ENCODE measurements at places on chromosomes 16 and 17. TPM values are rescaled to one million over a fixed set of nuclear protein-coding genes. Genes with fewer than 3 reads are reported as not detected.
A peak's percentile ranks its signal among the peaks of the same experiment; 100 is the strongest.

The OR1A2 gene
- not detected for total RNA-seq

The SCN4A gene
- total RNA-seq, result not detected

The ASPHD1 gene
- total RNA-seq, result 64.1 TPM

The CCL23 gene
- not detected for total RNA-seq

The BTBD17 gene
- not detected for total RNA-seq

The CHST5 gene
- total RNA-seq, result 0.42 TPM

The BOLA2 gene
- total RNA-seq, result 13.5 TPM

The NT5M gene
- 1.2 TPM for total RNA-seq

DNA sequence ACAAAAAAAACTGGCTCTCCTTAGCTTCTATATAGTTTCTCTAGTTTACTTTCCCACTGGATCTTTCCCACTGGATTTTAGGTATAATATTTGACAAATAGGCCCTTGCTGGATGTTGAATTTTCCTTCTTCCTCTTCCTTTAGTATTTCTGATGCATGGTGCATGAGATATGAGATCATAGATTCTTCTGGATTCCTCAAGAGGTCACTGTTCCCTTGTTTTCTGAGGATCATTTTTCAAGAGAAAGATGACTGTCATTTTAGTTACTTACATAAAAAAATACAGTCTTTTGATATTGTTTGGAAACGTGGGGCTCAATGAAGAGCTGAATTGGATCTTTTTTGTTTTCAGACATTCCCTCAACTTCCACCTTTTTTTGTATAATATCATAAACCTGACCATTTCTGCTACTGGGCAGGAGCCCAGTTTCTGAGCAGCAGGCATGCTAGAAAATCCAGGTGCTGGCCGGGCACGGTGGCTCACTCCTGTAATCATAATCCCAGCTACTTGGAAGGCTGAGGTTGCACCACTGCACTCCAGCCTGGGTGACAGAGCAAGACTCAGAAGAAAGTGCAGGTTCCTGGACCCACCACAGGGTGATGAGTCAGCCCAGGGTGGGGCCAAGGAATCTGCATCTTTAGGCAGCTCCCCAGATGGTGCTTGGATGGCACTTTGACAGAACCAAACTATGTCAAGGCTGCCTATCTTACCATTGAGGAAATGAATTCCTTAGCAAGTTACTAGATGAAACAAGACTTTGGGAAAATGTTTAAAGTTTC, 70.3 kb downstream of the SDR42E1 start:
- H3K4me3 ChIP-seq, result no peak overlapping the region
- H3K36me3 ChIP-seq, result no peaks in the 10 kb centered on the region
- peak; percentile 58 for DNase-seq
- H3K4me1 ChIP-seq, result peaks cover 11% of the 10 kb centered on the region
- H3K27ac ChIP-seq, result no peak overlapping the region

GRCh38 chr17:75848523-75849278, 4.5 kb upstream of the UNC13D start:
- peak; percentile 82 for DNase-seq
- H3K4me1 ChIP-seq, result peaks cover 18% of the 10 kb centered on the region
- H3K27me3 ChIP-seq, result no peaks in the 10 kb centered on the region
- H3K36me3 ChIP-seq, result peaks cover 91% of the 10 kb centered on the region

DNA sequence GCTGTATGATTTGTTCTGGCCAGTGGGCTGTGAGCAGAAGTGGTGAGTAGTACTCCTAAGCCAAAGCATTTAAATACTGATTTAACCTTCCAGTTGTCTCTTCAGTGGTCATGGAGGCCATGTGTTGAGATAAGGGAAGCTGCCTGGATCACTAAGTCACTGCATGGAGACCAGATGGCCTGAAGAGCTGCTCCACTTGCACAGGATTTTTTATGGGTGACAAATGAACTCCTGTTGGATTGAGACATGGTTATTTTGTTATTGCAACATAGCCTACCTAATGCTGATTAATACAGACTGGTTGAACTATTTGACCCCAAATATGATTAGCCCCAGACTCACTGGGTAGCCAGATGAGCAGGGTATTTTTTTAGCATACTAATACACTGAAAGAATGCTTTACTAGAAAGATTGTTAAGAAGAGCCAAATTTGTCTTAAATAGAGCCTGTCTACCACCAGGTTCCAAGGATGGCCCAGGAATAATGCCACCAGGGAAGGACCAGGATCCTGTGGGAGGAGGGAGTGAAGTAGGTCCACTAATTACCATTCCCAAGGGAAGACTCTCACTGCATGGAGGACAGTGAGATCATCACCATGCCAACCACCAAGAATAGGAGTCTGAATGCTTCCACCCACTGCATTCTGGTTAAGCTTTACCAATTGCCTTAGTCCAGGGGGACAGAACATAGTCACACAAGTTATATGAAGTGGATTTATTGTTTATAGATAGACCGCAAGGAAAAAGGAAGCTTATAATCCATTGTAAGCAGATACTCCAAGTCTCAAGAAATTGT, 187.4 kb upstream of the IRX6 start:
- no peaks in the 10 kb centered on the region for H3K36me3 ChIP-seq
- no peak overlapping the region for H3K4me3 ChIP-seq
- H3K27me3 ChIP-seq, result peaks cover 29% of the 10 kb centered on the region
- DNase-seq, result no peak

DNA sequence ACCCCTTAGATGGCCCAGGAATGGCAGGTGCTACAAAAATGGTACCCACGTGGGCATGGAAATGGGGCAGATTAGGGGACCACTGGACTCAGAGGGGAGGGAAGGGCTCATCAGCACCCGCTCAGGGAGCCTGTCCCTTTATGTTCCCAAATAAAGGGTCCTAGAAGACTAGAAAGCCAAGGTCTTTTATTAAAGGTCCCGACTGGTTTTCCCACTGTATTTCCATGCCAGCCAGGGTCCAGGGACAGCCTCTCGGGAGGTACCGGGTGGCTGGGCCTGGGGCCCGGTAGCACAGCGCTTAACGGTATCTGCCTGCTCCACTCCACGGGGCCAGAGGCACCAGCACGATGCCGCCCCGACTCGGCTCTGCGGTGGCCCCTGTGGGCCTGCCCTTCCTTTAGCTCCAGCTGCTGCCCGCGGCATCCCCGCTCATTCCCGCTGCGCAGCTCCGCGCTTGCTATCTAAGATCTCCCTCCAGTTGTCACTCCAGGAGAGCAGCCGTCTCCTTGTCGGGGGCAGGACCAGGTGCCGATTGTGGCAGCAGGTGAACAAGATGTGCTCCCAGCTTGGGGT, 1.4 kb downstream of the NT5C start:
- peak overlapping the region; percentile 82 for H3K4me3 ChIP-seq
- H3K36me3 ChIP-seq, result peaks cover 70% of the 10 kb centered on the region
- peaks cover 15% of the 10 kb centered on the region for H3K4me1 ChIP-seq
- H3K27ac ChIP-seq, result peak overlapping the region; percentile 72

DNA sequence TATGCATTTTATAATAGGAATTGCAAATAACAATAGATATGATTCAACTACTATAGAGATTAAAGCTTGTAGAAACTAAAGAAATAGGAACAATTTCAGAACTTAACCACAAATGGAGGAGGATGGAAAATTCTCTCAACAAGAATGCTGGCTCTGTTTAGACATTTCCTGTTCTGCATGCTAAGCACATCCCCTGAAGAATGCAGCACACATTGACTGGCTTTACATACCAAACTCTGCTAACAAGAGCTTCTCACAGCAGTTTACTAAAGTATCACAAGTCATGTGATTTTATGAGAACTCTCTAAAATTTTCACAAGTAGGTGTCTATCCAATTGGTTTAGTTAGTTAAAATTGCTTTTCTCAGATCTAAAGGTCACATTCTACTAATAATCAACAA, 85.2 kb downstream of the SPAG9 start:
- no peaks in the 10 kb centered on the region for H3K27me3 ChIP-seq
- H3K4me1 ChIP-seq, result peaks cover 11% of the 10 kb centered on the region
- no peak for DNase-seq
- no peak overlapping the region for H3K27ac ChIP-seq
- H3K36me3 ChIP-seq, result peaks cover 25% of the 10 kb centered on the region

DNA sequence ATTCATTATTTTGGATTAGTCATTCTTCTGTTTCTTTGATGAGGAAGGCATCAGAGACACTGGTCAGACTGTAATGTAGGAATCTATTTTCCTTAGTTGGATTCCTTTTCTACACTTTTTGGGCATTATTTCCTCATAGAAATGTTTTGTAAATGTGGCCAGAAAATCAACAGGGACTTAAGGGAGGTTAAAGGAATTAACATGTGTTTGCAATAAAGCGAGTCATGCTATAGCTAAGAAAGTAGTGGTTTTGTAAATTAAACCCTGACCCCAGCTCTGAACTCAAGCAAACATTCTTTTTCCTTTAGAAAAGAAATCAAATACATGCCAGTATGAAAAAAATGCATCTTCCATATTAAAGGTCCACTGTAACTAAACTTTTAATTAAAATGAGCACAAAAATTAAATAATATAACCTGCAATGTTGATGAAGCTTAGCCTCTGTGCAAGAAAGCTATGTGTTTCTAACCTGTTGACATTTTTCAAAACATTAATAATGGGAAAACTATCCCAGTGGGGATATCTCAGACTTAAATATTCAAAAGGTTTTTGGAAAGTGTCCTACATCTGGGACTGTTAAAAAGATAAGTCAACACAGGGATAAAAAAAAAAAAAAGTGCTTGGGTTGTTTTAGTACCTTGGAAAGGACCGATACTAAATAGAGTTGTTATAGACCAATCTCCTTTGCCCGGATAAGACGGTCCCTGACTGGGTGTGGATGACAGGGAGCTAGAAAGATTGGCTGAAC, 428.0 kb downstream of the CA10 start:
- H3K27ac ChIP-seq, result no peak overlapping the region
- H3K36me3 ChIP-seq, result no peaks in the 10 kb centered on the region
- H3K4me3 ChIP-seq, result no peak overlapping the region
- H3K4me1 ChIP-seq, result no peaks in the 10 kb centered on the region
- no peak for DNase-seq

DNA sequence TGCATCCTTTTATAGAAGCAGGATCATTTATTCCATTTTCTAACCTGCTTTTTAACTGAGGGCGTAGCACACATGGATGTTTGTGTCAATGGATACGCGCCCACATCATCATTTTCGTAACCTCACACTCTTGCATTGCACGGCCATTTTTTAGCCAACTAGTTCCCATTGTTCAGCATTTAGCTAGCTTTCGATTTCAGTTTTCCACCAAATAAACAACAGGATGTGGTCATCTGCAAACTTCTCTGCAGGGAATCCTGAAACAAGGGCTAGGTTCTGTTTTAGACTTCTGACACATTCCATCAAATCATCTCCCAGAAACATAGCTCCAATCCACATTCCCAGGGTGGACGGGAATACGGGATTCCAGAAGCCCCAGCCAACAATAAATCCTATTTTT, 6.4 kb downstream of the CYB561 start:
- H3K4me3 ChIP-seq, result no peak overlapping the region
- peaks cover 12% of the 10 kb centered on the region for H3K4me1 ChIP-seq
- H3K27ac ChIP-seq, result peak overlapping the region; percentile 27
- H3K36me3 ChIP-seq, result peaks cover 9% of the 10 kb centered on the region

- H3K36me3 ChIP-seq, result peaks cover 22% of the 10 kb centered on the region
- H3K4me3 ChIP-seq, result peak overlapping the region; percentile 44
- peaks cover 34% of the 10 kb centered on the region for H3K4me1 ChIP-seq
- H3K27me3 ChIP-seq, result no peaks in the 10 kb centered on the region
Observed at GRCh38 chr17:57935833-57936807, 19.1 kb downstream of the CUEDC1 start.

DNA sequence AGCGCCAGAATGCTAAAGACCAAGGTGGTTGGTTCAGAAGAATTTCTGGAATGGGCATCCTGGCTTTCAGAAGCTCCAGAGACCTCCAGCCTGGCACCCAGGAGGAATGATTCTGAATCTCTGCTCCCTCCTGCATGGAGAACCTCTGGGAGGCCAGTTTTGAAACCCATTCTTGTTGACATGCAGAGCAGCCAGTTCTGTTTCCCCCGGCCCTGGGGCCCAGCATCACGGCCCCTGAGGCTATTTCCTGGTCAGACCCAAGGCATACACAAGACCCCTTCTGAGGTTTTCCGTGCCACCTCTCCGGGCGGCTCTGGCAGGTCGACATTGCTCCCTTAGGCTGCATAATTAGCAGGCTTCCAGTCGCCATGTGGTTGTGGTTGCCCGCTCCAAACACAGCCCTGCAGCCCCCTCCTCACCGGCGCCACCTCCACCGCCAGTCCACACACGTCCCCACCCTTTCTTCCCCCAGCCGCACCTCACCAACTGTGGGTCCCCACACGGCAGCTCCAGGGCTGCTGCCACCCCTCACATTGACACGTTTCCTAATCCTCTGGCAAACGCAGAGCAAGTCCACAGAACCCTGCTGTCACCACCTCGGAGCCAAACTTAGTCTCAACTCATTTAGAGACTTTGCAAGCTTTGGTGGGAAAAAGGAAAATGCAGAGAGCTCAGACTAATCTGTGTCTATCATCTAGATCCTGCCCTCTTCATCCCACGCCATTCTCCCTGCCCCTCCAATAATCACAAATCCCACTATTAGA, 367.1 kb downstream of the SOX9 start:
- no peak overlapping the region for H3K4me3 ChIP-seq
- DNase-seq, result no peak
- H3K36me3 ChIP-seq, result peaks cover 27% of the 10 kb centered on the region
- H3K27ac ChIP-seq, result no peak overlapping the region
- H3K4me1 ChIP-seq, result peaks cover 40% of the 10 kb centered on the region
- no peaks in the 10 kb centered on the region for H3K27me3 ChIP-seq

DNA sequence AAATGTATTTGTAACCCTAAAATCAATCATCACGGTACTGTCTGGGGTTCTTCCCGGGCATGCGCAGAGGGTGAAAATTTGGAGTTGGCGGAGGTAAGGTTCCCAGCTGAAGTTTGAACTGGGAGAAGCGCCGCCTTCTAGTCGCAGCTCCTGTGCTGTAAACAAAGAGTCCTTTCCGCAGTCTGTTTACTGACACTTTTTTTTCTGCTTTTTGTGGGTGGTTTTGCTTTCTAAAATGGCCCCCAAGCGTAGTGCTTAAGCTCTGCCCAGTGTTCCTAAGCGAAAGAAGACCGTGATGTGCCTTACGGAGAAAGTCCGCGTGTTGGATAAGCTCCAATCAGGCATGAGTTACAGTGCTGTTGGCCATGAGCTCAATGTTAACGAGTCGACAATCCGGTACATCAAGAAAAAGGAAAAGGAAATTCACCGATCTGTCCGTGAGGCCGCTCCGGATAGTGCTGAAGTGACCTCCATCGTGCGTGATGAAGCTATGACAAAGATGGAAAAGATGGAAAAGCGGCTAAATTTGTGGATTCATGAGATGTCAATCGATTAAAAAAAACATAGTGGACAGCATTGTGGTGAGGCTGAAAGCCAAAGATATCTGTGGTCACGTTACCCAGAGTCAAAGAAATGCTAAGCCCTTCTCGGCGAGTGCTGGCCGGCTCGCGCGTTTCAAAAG, 570 bp upstream of the CFDP1 start:
- H3K4me1 ChIP-seq, result peaks cover 16% of the 10 kb centered on the region
- DNase-seq, result peak; percentile 77
- no peaks in the 10 kb centered on the region for H3K27me3 ChIP-seq
- peaks cover 42% of the 10 kb centered on the region for H3K36me3 ChIP-seq
- H3K27ac ChIP-seq, result peak overlapping the region; percentile 91

Data from Calu3 (cell line).